ENCODE measurements at places on chromosomes 11 and 22.

- no peak for DNase-seq
Observed at GRCh38 chr11:69832561-69833413, 13.6 kb upstream of the FGF3 start.

DNA sequence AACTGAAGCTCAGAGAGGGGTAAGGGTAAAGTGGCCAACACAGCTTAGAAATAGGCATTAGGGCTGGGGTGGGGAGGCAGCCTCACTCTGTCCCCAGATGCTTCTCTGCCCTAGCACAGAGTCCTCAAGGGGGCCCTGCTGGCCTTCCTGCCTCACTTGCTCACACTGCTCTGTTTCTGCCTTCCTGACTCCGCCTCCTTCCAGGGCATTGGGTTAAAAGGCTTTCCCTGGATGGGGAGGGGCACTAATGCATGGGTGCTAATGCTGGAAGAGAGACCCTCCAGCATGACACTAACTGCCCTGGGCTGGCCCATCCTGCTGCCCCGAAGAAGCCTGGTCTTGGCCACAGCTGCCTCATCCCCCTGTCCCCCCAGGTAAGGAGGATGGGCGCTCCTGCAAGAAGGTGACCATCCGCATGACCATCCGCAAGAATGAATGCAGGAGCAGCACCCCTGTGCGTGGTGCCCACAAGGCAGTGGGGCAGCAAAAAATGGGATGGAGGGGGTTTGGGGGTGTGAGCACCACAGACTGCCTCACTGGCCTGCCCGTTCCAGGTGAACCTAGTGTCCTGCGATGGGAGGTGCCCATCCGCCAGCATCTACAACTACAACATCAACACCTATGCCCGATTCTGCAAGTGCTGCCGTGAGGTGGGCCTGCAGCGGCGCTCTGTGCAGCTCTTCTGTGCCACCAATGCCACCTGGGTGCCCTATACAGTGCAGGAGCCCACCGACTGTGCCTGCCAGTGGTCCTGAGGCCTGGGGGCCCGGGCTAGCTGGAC, 74.0 kb upstream of the MYOD1 start:
- no peak for DNase-seq

- DNase-seq = no peak
Observed at GRCh38 chr22:32682990-32683389, 118.5 kb upstream of the TIMP3 start.

GRCh38 chr22:38925571-38926041, 31.8 kb upstream of the APOBEC3A start:
- DNase-seq = no peak

DNA sequence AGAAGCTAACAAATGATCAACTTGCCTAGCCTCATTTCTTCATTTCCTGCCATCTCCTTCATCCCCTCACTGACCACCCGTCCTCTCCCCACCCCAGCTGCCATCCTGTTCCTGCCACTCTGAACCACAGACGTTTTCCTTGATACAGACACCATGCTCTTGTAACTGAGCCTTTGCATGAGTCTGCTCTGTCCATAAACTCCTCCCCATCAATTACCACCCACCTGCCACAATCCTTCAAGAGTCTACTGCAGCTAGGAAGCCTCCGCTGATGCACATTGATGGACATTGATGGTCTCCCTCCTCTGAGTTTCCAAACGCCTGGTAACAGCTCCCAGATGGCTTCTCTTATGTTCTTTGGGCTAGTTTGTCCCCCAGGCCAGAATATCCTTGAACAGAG, 193.8 kb downstream of the DBX1 start:
- no peak for DNase-seq

DNA sequence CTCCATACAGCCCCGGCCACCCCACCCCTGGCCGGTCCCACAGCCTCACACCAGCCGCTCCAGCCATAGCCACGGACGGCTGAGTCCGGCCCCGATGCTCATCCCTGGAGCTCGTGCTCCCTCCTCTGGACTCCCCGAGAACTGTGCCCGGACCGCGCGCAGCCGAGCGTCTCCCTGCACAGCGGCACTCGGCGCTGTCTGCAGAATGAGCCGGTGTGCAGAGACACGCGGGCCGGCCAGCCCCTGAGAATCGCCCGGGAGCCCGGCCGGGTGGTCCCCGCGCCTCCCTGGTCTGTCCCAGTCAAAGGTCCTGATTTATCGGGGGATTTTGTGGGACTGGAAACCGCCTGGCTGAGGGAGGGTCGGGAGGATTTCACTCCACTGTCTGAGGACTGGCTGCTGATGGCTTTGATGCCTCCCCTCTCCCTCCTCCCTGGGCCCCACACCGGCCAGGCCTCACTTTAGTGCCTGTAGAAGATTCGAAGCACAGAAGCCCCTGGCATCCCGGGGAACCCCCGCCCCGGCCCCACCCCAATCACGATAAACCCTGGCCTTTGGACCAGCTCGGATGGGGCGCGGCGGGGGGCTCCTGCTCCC, 102.7 kb downstream of the BRD1 start:
- DNase-seq = peak; percentile 41

All from KG1 (cell line).